ENCODE measurements at places on chromosomes 11 and 22.
A peak's percentile ranks its signal among the peaks of the same experiment; 100 is the strongest.

DNA sequence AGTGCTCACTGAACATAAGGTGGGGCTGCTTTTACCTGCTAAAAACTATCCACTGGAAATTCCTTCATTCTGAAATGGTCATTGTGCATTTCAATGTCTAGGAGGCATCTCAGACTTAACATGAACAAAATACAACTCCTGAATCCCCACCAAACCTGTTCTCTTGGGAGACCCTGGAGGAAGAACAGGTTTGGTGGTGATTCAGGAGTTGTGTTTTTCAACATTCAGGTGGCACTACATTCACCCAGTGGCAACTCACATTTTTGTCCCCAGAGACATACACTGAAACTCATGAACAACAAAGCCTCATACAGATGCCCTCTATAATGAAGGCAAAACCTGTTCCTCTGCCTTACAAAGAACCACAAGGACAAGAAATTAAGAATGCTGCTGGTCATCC, 64.3 kb upstream of the CYP2D6 start:
- DNase-seq, result no peak

- no peak for DNase-seq
Observed at GRCh38 chr11:14015711-14016110, 53.2 kb downstream of the SPON1 start.

DNA sequence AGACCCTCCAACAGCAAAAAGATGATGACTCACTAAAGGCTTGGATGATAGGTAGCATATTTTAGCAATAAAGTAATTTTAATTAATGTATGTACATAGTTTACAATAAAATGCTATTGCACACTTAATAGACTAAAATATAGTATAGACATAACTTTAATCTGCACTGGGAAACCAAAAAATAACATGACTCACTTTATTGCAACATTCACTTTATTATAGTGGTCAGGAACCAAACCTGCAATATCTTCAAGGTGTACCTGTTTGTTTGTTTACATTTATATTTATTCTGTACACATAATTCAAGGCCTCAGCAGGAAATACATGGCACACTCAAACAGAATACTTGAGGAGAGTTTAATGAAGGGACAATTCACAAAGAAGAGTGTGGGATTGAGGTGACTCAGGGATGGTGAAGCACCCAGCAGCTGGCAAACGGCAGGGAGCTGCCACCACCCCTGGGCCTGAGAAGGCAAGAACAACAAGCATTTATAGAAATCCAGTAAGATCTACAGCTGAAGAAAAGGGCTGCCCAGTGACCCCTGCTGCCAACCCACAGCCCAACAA, 51.5 kb upstream of the POU2AF2 start:
- DNase-seq, result no peak

DNA sequence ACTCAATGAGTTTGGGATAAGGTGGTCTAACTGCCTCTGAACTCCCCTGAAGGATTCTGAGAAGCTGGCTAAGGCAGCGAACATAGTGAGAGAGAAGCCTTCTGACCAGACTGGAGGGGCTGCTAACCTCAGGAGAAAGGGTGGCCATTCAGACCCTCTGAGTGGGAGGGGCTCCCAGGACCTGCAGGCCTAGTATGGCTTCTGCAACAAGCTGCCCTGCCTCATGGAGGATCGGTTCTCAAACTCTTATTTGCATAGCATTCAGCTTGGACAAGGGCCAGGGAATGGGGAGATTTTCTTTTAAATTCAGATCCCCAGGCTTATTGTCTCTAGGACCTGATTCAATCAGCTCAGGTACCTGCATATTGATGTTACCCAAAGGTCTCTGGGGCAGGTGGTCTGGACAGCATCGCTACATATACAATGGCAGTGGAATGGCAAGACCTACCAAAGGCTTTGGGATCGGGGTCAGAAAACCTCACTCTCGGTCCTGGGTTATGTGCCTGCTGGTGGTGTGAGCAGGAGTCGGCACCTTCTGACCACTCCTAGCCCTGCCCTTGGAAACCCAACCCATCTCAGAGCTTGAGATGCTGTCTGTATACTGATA, 599.1 kb downstream of the BRD1 start:
- DNase-seq, result no peak

DNA sequence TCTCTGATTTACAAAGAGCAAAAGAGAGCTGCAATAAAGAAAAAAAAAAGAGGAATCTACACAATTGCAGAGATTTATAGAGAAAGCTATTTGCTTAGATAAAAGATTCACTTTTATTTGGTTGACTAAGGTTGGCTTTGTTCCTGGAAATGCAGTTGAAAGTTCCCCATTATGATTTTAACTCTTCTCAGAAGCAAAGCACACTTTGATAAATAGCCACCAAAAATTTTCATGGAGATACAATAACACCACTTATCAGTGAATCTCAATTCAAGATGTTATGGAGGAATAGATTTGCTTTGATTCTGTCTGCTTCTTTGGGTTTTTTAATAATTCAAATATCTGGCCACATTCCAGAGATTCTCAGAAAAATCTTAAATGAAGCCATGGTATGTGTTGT, 88.5 kb upstream of the ANO3 start:
- DNase-seq, result no peak

GRCh38 chr22:20857247-20857643, 1.4 kb downstream of the PI4KA start:
- DNase-seq, result no peak

- DNase-seq, result no peak
Observed at GRCh38 chr11:17229481-17230152, 21.8 kb upstream of the PIK3C2A start.

GRCh38 chr11:32312865-32313403, 122.4 kb downstream of the WT1 start:
- DNase-seq, result no peak

- peak; percentile 9 for DNase-seq
Observed at GRCh38 chr11:41788177-41788576, 328.7 kb upstream of the LRRC4C start.

GRCh38 chr11:66020618-66021357, 5.5 kb downstream of the CATSPER1 start:
- no peak for DNase-seq
